ENCODE measurements at places on chromosomes 13 and 19. TPM values are rescaled to one million over a fixed set of nuclear protein-coding genes. Genes with fewer than 3 reads are reported as not detected.

Gene CEACAM6
- not detected for total RNA-seq

GRCh38 chr13:106701771-106702341 lies 133.9 kb upstream of the ARGLU1 start:
- H3K27ac ChIP-seq, result no peak overlapping the region
- H3K4me3 ChIP-seq, result no peak overlapping the region
- DNase-seq, result no peak
- H3K4me1 ChIP-seq, result no peaks in the 10 kb centered on the region

DNA sequence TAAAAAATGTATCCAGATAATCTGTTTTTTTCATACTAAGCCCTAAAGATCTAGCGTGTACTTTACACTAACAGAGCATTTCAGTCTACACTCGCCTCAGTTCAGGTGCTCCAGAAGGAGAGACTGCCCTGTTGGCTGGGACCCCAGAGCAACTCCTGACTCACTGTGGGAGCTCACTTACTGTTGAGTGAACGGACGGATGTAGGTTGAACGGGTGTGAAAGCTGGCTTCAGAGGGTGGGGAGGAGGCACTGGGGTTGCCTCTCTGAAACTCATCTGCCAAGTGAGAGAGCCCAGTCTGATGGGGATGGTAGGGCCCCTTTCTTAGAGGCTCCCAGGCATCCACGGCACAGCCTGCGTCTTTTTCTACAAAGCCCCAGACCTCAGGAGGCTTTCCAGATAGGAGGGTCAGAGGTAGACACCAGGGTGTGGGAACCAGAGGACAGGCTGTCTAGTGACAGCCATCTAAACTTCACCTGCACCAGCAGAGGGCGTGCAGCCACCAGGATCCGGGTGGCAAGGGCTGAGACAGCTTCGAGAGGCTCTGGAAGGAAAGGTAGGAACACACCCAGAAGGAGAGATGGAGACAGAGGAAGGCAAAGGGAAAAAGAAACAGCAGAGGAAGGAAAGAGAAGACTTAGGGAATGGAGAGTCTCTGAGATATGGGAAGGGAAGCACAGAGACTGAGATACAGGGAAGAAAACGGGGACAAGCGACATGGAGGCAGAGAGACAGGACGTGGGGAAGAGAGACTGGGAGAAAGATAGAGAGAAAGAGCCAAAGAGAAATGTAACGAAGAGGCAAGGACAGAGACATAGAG lies 3.7 kb downstream of the KASH5 start:
- DNase-seq, result peak; percentile 91
- H3K36me3 ChIP-seq, result no peaks in the 10 kb centered on the region

Gene TEX101
- total RNA-seq, result not detected

DNA sequence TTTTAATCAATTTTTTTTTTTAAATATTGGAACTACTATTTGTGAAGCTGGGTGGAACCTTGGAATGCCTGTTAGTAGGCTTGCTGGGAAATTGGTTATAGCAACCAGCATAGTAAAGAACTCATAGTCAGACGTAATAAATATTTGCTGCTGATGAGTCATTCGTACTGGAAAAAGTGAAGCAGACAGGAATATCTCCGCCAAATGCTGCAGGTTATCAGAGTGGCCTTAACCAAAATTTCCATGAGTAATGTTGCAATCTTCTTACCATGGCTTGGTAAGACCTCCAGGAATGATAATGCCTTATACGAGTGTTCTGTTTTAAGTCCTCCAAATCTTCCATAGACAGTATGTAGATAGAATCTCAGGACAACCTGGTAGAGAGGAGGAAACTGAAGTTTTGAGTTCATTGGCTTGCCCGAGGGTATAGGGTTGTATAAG lies 34.2 kb downstream of the MBNL2 start:
- no peak overlapping the region for H3K4me3 ChIP-seq
- peaks cover 32% of the 10 kb centered on the region for H3K4me1 ChIP-seq
- H3K36me3 ChIP-seq, result no peaks in the 10 kb centered on the region
- DNase-seq, result no peak

Gene NCR1
- total RNA-seq, result 0.78 TPM

GRCh38 chr13:41541142-41541938 lies 84.0 kb downstream of the RGCC start:
- DNase-seq, result no peak
- H3K4me3 ChIP-seq, result no peak overlapping the region
- H3K4me1 ChIP-seq, result no peaks in the 10 kb centered on the region
- no peak overlapping the region for H3K27ac ChIP-seq
- no peaks in the 10 kb centered on the region for H3K27me3 ChIP-seq

DNA sequence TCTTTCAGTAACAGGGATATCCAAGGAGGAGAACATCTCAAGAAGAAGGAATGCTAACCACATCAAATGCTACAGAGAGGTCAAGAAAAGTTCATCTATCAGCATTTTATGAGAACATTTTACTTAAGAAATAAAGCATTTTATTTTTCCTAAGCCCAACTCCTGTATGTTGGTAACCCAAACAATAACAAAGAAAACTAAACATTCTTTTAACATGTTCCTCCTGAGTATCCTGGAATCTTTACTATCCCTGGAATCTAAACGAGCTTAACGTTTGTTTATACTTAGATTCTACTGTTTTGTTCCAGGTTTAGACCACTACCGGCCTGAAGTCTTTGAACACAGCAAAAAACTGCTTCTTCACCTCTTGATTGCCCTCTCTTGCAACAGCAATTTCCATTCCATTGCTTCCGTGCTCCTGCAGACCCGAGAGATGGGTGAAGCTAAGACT lies 89.7 kb downstream of the ZAR1L start:
- DNase-seq, result peak; percentile 28
- no peak overlapping the region for H3K27ac ChIP-seq
- no peaks in the 10 kb centered on the region for H3K36me3 ChIP-seq
- no peaks in the 10 kb centered on the region for H3K27me3 ChIP-seq
- H3K4me3 ChIP-seq, result no peak overlapping the region
- H3K4me1 ChIP-seq, result peaks cover 2% of the 10 kb centered on the region

GRCh38 chr13:43776501-43777079 lies 10.2 kb downstream of the ENOX1 start:
- H3K36me3 ChIP-seq, result no peaks in the 10 kb centered on the region
- H3K27ac ChIP-seq, result no peak overlapping the region
- H3K4me1 ChIP-seq, result peaks cover 10% of the 10 kb centered on the region
- H3K4me3 ChIP-seq, result no peak overlapping the region
- H3K27me3 ChIP-seq, result peaks cover 44% of the 10 kb centered on the region

GRCh38 chr13:47133011-47133445 lies 236.2 kb upstream of the HTR2A start:
- H3K36me3 ChIP-seq, result no peaks in the 10 kb centered on the region
- DNase-seq, result no peak
- no peak overlapping the region for H3K27ac ChIP-seq
- peaks cover 14% of the 10 kb centered on the region for H3K4me1 ChIP-seq
- no peaks in the 10 kb centered on the region for H3K27me3 ChIP-seq
- no peak overlapping the region for H3K4me3 ChIP-seq

- H3K4me3 ChIP-seq, result no peak overlapping the region
- H3K36me3 ChIP-seq, result no peaks in the 10 kb centered on the region
- no peak for DNase-seq
- H3K27me3 ChIP-seq, result no peaks in the 10 kb centered on the region
- 0 out of 2 replicates have a peak, but pooled peaks cover 2% of the 10 kb centered on the region for H3K4me1 ChIP-seq
Observed at GRCh38 chr19:392375-392970, 16.5 kb downstream of the C2CD4C start.

Gene RFPL4AL1
- not detected for total RNA-seq

Gene UPF1
- total RNA-seq, result 81.9 TPM

DNA sequence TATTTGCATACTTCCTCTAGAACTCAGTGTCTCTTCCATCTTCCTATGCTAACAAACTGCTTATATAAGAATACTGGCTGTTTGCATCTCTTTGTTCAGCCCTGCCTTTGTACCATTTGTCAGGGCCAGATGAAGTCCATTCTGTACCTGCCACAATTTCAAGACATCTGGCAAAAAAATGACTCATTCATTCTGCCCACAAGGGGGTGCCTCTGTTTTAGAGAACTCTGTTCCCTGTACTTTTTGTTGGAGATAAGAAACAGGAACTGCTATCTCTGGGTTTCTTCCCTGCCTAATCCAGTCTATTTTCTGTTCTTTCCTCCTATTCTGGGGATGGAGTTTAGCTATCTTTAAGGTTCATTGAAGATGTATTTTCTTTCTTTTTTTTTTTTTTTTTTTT lies 23.0 kb downstream of the ZNF568 start:
- no peaks in the 10 kb centered on the region for H3K4me1 ChIP-seq
- no peak overlapping the region for H3K4me3 ChIP-seq
- no peaks in the 10 kb centered on the region for H3K27me3 ChIP-seq
- DNase-seq, result peak; percentile 52
- 0 out of 2 replicates have a peak, but pooled peaks cover 5% of the 10 kb centered on the region for H3K36me3 ChIP-seq

- no peaks in the 10 kb centered on the region for H3K36me3 ChIP-seq
- H3K4me3 ChIP-seq, result peak overlapping the region; percentile 84
- peaks cover 23% of the 10 kb centered on the region for H3K27me3 ChIP-seq
- DNase-seq, result no peak
- H3K27ac ChIP-seq, result no peak overlapping the region
Observed at GRCh38 chr19:4064149-4064495, 2.6 kb downstream of the ZBTB7A start.

GRCh38 chr13:20174656-20175405 lies 14.0 kb upstream of the GJA3 start:
- H3K27me3 ChIP-seq, result peaks cover 37% of the 10 kb centered on the region
- no peak for DNase-seq

Gene CELF5
- 6.8 TPM for total RNA-seq

Gene BAX
- 184 TPM for total RNA-seq

DNA sequence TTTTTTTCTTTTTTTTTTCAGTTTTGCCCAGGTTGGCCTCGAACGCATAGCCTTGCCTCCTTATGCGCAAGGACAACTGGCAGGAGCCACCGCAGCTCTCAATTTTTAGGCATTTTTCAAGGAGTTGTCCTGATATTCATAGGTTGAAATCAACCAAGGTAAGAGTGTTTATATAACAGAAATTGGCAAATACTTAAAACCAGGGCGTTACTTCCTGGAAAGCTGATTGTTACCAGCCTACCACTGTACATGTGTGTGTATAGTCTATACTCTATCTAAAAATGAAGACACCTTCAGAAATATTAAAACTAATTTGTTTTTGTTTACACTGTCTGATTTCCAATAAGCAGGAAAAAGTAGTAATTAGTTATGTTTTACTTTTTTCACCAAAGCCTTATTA lies 39.2 kb downstream of the GPC6 start:
- H3K27ac ChIP-seq, result no peak overlapping the region
- no peak overlapping the region for H3K4me3 ChIP-seq
- H3K27me3 ChIP-seq, result no peaks in the 10 kb centered on the region
- peaks cover 19% of the 10 kb centered on the region for H3K4me1 ChIP-seq
- DNase-seq, result no peak

Gene ZNF723
- 0.59 TPM for total RNA-seq

GRCh38 chr19:47469719-47470118 lies 2.0 kb downstream of the SLC8A2 start:
- peaks cover 8% of the 10 kb centered on the region for H3K27me3 ChIP-seq
- H3K4me3 ChIP-seq, result no peak overlapping the region
- no peaks in the 10 kb centered on the region for H3K36me3 ChIP-seq
- DNase-seq, result no peak
- no peak overlapping the region for H3K27ac ChIP-seq

- no peak for DNase-seq
- H3K36me3 ChIP-seq, result no peaks in the 10 kb centered on the region
- H3K27ac ChIP-seq, result no peak overlapping the region
- no peaks in the 10 kb centered on the region for H3K4me1 ChIP-seq
Observed at GRCh38 chr13:106087201-106087600, 448.3 kb downstream of the EFNB2 start.

Gene CPB2
- not detected for total RNA-seq

GRCh38 chr19:518598-519231 lies 11.4 kb downstream of the TPGS1 start:
- H3K27ac ChIP-seq, result no peak overlapping the region
- H3K36me3 ChIP-seq, result no peaks in the 10 kb centered on the region
- DNase-seq, result peak; percentile 87
- H3K27me3 ChIP-seq, result peaks cover 20% of the 10 kb centered on the region
- no peaks in the 10 kb centered on the region for H3K4me1 ChIP-seq

- no peak for DNase-seq
- H3K27me3 ChIP-seq, result no peaks in the 10 kb centered on the region
- H3K4me1 ChIP-seq, result no peaks in the 10 kb centered on the region
- H3K36me3 ChIP-seq, result no peaks in the 10 kb centered on the region
Observed at GRCh38 chr13:91024157-91024792, 323.2 kb upstream of the MIR17HG start.

DNA sequence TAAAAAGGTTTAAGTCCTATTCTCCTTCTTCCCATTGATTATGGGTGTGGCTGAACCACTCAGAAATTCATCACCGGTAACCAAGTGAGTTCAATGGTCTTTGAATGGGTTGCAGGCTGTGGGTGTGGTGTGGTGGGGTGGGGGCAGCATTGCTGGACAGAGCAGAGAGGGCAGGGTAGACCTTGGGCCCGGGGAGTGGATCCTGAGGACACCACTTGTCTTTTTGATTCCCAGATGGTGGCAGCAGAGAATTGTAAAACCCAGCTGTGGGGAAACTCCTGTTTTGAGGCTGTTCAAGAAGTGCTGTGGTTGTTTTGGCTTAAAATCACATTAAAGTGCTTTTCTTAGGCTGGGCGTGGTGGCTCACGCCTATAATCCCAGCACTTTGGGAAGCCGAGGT lies 45.8 kb upstream of the RGCC start:
- no peak overlapping the region for H3K4me3 ChIP-seq
- no peaks in the 10 kb centered on the region for H3K36me3 ChIP-seq
- no peak overlapping the region for H3K27ac ChIP-seq

- no peaks in the 10 kb centered on the region for H3K27me3 ChIP-seq
- H3K4me1 ChIP-seq, result peaks cover 38% of the 10 kb centered on the region
- 0 out of 2 replicates have a peak overlapping the region, but pooled peaks have one; percentile 5 for H3K4me3 ChIP-seq
- peak overlapping the region; percentile 98 for H3K27ac ChIP-seq
Observed at GRCh38 chr13:93216122-93216521, 10.5 kb upstream of the GPC6 start.

DNA sequence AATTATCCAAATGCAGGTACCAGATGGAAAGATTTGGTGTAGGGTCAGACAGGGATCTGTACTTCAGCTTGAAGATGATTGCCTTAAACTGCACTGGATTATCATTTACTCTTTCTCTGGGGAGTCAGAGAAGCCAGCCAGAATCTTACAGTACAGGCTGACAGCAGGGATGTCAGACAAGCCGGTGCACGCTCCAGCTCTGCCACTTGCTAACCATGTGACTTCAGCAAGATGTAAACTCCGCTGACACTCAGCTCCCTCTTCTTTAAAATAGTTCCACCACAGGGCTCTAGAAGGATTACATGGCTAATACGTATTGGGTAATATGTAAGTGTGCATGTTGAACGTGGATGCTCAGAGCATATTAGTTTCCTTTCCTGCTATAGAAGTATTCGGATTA lies 251.4 kb upstream of the MAB21L1 start:
- H3K36me3 ChIP-seq, result no peaks in the 10 kb centered on the region
- H3K4me1 ChIP-seq, result no peaks in the 10 kb centered on the region
- H3K27ac ChIP-seq, result no peak overlapping the region
- H3K27me3 ChIP-seq, result no peaks in the 10 kb centered on the region
- no peak overlapping the region for H3K4me3 ChIP-seq

- H3K4me3 ChIP-seq, result no peak overlapping the region
- no peaks in the 10 kb centered on the region for H3K4me1 ChIP-seq
- no peaks in the 10 kb centered on the region for H3K27me3 ChIP-seq
- no peak for DNase-seq
- no peak overlapping the region for H3K27ac ChIP-seq
Observed at GRCh38 chr13:113770441-113770840, 11.4 kb downstream of the TMEM255B start.

- H3K4me1 ChIP-seq, result no peaks in the 10 kb centered on the region
- no peak overlapping the region for H3K27ac ChIP-seq
- H3K4me3 ChIP-seq, result no peak overlapping the region
- peak; percentile 75 for DNase-seq
- H3K27me3 ChIP-seq, result no peaks in the 10 kb centered on the region
Observed at GRCh38 chr13:112616586-112617362, 28.8 kb upstream of the TUBGCP3 start.

- H3K27ac ChIP-seq, result no peak overlapping the region
- peaks cover 16% of the 10 kb centered on the region for H3K4me1 ChIP-seq
- no peaks in the 10 kb centered on the region for H3K27me3 ChIP-seq
- DNase-seq, result no peak
- no peak overlapping the region for H3K4me3 ChIP-seq
Observed at GRCh38 chr19:33977756-33978685, 181.4 kb downstream of the KCTD15 start.

All from GM23338 (cell line).